ENCODE measurements at places on chromosomes 4 and X. TPM values are rescaled to one million over a fixed set of nuclear protein-coding genes. Genes with fewer than 3 reads are reported as not detected.

PRRG3 gene
- total RNA-seq: 1.4 TPM

PDE5A gene
- 58.0 TPM for total RNA-seq

DRP2 gene
- total RNA-seq: not detected

- H3K4me3 ChIP-seq: no peak overlapping the region
- no peaks in the 10 kb centered on the region for H3K27me3 ChIP-seq
- peaks cover 4% of the 10 kb centered on the region for H3K4me1 ChIP-seq
- DNase-seq: no peak
Observed at GRCh38 chr4:39068907-39069306, 6.9 kb downstream of the KLHL5 start.

DNA sequence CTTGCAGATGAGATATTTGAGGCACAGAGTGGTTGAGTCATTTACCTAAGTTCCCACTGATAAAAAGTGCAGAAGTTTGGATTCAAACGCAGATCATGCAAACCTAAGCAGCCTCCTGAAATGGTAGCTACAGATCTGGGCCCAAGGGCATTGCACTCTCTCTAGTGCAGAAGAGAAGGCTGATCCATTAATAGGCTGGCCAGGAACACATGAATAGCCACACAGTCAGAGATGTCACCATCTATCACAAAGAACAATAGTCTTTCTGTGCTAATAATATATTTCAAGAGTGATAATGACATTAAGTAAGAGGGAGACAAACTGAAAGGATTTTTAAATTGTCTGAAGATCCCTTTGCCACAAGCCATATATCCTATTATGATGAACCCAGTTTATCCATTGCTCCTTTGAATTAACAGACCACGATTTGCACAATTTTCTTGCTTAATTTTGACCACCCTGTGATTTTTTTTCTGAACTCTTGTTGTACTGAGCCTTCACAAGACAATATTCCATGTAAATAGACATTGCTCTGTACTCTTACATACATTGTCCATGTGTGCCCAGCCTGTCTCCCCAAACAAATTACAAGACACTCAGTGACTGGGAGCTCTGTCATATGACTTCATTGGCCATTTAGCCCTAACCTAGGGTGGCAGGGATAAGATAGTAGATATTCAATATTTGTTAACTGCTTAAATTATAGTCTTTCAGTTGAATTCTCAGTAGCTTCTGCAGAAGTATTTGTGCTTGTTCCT lies 112.4 kb upstream of the RBPJ start:
- H3K27me3 ChIP-seq: no peaks in the 10 kb centered on the region
- no peaks in the 10 kb centered on the region for H3K36me3 ChIP-seq
- no peak overlapping the region for H3K27ac ChIP-seq

DNA sequence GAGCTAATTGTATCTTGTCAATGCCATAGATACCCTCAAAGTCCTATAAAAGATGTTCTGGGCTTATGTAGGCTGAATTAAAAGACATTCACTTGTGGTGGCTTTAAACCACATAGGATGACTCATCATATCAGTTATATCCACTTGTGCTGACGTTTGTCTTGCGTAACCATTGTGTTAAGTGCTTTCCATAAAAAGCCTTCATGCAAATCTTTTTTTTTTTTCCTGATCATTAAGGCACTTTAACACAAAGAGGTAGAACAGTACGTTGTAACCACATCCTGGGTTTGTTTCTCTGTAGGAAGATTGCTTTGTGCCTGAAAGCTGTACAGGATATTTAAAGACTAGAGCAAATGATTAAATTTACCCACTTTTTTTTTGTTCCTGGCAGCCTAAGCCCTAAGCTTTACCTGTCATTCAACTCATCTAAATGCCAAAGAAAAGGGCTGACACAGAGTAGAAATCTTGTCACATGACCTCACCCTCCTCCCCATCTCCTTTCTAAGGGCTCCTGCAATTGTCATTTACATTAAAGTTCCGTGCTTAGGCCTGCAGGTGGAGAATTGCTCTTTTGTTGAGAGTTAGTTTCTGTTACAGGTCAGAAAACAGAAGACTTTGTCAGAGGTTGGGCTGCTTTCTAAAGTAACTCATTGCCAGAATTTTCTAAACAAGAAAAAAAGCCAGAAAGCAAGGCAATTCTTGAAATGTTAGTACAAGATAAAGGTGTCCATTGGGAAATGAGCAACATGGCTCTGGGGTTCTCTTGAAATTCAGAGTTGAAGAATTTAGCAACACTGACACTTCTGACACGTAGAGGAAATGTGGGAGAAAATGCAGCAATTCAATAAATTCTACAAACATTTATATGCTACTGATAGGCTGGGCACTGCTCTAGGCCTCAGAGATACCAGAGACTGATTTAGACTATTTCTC lies 555.6 kb downstream of the PPARGC1A start:
- peaks cover 3% of the 10 kb centered on the region for H3K4me1 ChIP-seq
- DNase-seq: no peak
- H3K27ac ChIP-seq: no peak overlapping the region

GRCh38 chr4:140448162-140448561 lies 20.7 kb upstream of the CLGN start:
- H3K36me3 ChIP-seq: no peaks in the 10 kb centered on the region
- H3K4me1 ChIP-seq: no peaks in the 10 kb centered on the region
- no peak overlapping the region for H3K4me3 ChIP-seq
- DNase-seq: no peak

GRCh38 chr4:164012396-164013027 lies 518.0 kb downstream of the TMA16 start:
- no peak overlapping the region for H3K4me3 ChIP-seq
- no peaks in the 10 kb centered on the region for H3K36me3 ChIP-seq
- H3K27me3 ChIP-seq: no peaks in the 10 kb centered on the region
- no peak for DNase-seq
- H3K4me1 ChIP-seq: no peaks in the 10 kb centered on the region

DNA sequence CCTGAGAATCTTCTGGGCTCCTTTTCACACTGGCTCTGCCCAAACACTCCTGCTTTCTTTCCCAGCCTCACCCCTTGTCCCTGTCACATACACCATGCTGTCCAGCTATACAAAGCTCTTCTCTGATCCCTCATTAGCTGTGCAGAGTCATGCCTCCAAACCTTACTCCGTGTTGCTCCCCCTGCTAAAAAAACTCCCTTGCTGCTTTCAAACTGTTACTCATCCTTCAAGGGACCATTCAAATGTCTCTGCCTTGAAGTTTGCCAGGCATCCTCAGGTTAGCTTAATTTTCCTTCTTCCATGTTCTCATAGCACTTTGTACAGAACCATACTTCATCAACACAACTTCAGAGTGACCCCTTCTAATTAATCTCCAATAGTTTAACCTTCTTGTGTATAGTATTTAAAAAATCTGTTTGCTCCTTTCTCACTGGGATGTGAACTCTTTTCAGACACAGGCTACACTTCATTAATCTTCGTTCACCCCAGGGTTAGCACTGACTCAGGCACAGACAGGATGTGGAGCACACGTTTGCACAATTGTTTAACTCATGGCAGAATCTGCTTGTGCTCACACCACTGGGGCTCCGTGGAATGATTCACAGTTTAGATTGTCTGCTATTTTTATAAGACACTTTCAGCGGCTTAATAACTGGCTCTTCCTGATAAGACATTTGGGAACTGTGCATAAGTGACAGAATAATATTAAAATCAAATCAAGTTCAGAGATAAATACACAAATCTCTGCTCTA lies 21.4 kb upstream of the SEL1L3 start:
- no peak overlapping the region for H3K4me3 ChIP-seq
- no peak for DNase-seq
- no peaks in the 10 kb centered on the region for H3K27me3 ChIP-seq
- H3K36me3 ChIP-seq: no peaks in the 10 kb centered on the region

DNA sequence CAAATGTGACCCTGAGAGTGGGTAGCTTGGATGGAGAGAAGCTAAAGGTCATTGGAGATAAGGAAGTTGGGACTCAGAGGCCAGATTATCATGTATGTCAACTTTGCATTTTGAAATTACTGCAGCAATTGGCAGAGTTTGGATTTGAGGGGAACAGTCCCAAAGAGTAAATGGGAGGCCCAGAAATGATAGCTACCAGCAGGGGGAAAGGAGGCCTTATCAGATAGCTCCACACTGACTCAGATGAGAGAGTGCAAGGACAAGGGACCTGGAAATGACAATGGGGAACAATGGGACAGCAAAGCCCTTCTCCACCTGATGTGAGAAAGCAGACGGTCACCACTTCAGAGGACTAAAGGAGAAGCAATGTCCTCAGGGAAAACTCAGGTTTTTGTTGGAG lies 201.5 kb upstream of the JADE1 start:
- no peaks in the 10 kb centered on the region for H3K27me3 ChIP-seq
- no peak overlapping the region for H3K27ac ChIP-seq
- DNase-seq: no peak
- no peak overlapping the region for H3K4me3 ChIP-seq

GRCh38 chr4:62271107-62271506 lies 1071.0 kb downstream of the ADGRL3 start:
- no peak for DNase-seq
- no peak overlapping the region for H3K4me3 ChIP-seq
- no peak overlapping the region for H3K27ac ChIP-seq

GRCh38 chr4:39044956-39045826 lies 13.0 kb upstream of the TMEM156 start:
- DNase-seq: peak; percentile 75
- peak overlapping the region; percentile 66 for H3K4me3 ChIP-seq

- no peak overlapping the region for H3K4me3 ChIP-seq
- no peaks in the 10 kb centered on the region for H3K4me1 ChIP-seq
- no peaks in the 10 kb centered on the region for H3K36me3 ChIP-seq
- no peak for DNase-seq
Observed at GRCh38 chrX:51026862-51027261, 116.3 kb downstream of the BMP15 start.

DNA sequence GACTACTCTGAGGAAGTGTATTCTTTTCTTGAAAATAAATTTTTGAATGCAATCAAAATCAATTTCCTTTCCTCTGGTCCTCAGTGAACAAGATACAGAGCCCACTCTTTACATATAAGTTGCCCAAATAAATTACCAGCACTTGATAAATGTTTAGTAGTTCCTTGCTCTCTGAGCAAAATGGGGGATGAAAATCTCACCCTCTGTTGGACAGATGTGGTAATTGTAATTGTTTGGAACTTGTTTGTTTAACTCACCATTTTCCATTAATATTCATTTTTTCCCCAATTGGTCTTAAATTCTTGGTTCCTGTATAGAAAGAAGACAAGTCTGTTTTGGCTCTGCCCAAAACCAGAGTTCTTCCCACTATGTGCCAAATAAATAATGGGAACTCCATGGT lies 146.3 kb downstream of the LDB2 start:
- no peaks in the 10 kb centered on the region for H3K4me1 ChIP-seq
- DNase-seq: no peak
- H3K27ac ChIP-seq: no peak overlapping the region
- H3K36me3 ChIP-seq: no peaks in the 10 kb centered on the region
- no peak overlapping the region for H3K4me3 ChIP-seq

Data from upper lobe of right lung (tissue), 1 donor.